ENCODE measurements at places on chromosomes 6 and 20.

- DNase-seq = no peak
These were observed 38.4 kb downstream of the TMEM242 start for GRCh38 chr6:157284738-157285421.

- DNase-seq = no peak
These were observed 104.9 kb downstream of the OGFRL1 start for GRCh38 chr6:71393471-71393870.

GRCh38 chr6:106666282-106667021, 37.1 kb downstream of the QRSL1 start:
- no peak for DNase-seq

GRCh38 chr20:53621482-53622246, 28.0 kb upstream of the ZNF217 start:
- DNase-seq = peak; percentile 33

DNA sequence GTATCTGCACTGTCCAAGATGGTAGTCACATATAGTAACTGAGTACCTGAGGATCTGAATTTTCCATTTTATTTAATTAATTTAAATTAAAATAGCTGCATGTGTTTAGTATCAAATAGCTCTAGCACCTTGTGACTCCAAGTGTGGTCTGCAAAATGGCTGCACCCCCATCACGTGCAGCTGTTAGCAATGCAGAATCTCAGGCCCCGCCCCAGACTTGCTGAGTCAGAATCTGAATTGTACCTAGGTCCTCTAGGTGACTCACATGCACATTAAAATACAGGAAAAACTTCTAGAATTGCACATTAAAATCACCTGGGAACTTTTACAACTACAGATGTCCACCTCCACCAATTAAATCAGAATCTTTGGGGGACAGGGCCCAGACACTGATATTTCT, 19.2 kb upstream of the FAM83C start:
- peak; percentile 58 for DNase-seq

DNA sequence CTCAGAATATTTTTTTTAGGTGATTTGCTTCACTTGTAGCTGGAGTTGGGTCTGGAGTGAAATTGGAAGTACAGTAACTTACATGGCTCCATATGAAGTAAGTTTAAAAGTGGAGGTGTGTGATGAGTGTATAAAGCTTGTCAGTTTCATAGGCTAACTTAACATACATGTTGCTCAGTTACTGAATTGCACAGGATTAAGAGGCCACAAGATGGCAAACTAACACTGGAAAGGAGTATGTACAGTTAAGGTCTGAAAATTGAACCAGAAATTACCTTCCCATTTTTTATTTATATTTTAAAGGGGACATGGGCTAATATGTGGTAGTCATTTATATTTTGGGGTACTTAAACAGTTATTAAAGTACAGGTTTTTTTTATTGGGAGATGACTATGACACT, 45.3 kb upstream of the SMIM8 start:
- no peak for DNase-seq

GRCh38 chr6:109795994-109796555, 105.0 kb downstream of the FIG4 start:
- DNase-seq = peak; percentile 59

DNA sequence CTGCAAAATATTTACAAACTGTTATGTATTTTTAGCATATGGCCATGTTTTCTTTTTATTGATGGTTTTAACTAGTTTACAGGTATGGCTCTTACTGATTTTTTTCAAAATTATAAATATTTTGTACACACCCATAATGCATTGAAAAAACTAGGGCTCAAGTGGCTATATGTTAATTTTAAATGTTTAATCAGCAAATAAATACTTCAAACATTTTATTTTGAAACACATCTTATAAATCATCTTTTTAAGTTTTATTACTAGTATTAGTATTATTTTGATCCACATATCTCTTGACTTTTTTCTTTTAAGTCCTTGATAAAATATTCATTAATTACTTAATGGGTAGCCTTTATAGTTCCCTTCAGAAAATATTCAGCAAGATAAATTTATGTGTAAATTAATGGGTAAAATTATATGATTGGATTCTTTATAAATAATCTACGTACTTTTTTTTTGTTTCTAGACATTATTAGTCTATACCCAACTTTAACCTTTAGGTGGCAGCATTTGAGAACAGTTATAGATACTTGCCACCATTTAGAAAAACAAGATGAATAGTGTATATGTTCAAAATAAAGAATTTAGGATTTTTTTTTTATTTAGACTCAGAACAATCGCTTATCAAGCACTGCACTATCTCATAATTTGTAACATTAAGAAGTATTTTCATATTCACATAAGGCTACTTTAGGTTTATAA, 241.9 kb downstream of the ADGRB3 start:
- DNase-seq = peak; percentile 8

DNA sequence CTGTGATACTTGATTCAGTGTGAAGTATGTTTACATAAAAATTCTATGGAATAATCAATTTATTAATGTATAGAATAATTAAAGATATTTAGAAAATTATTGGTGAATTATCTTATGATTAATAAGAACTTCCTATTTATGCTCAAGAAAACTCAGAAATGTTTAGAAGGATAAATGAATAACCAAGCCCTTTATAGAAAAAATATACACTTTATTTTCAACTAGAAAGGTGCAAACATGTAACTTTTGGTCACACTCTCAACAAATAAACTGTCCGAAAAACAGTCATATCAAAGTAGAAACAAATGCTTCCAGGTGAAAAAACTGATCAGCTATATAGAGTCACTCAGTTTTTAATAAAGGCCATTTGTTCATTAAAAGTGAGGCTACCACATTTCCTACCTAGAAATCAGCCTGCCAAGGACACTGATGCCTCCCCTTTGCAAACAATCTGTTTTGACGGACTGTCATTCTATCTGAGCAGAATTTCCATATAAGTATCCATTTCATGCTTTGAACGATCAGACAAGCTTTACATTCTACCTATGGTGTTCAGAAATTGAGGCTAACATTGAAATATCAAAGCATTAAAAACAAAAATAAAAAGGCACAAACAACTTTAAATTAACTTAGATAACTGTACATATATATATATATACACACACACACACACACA, 3.0 kb downstream of the CCN2 start:
- peak; percentile 37 for DNase-seq

GRCh38 chr6:134757911-134758361, 192.0 kb downstream of the ALDH8A1 start:
- DNase-seq = peak; percentile 8

DNA sequence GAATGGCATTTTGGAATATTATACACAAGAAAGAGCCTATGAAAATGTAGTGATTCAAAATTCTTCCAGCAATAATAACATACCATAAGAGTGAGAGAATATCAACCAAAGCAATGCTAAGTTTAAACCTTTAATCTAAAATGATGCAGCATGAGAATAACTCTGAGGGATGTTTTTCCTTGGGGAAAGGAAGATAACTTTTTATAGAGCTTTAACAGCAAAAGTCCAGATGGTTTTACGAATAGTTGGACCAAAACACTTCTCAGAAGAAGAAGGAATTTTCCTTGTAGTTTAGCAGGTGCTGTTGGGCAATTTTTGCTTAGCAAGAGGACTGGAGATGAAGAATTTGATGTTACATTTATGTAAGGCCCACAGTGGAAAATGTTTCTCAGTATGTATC, 1503.2 kb downstream of the HACE1 start:
- no peak for DNase-seq

DNA sequence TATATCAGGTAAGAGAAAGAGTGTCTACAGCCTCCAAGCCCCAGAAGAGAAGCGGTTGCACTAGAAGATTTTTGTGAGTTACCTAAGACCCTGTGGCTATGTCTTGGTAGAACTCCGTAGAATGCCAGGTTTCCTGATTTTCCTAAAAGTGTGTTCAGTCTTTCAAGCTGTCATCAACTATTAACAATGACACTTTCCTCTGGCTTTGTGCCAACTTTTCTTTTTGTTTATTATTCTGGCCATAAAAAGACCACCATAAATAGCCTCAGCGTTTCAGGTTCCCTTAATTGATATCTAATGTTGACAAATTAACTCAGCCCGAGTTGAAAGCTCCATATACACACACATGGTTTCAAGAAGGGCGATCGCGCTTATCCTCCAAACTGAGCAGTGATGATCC, 1.2 kb downstream of the PAK5 start:
- no peak for DNase-seq

- DNase-seq = no peak
These were observed 24.1 kb upstream of the PI16 start for GRCh38 chr6:36930483-36930882.

GRCh38 chr6:157861184-157861583, 38.1 kb downstream of the SNX9 start:
- DNase-seq = peak; percentile 27

- no peak for DNase-seq
These were observed 71.8 kb downstream of the ARHGAP18 start for GRCh38 chr6:129638055-129638684.

DNA sequence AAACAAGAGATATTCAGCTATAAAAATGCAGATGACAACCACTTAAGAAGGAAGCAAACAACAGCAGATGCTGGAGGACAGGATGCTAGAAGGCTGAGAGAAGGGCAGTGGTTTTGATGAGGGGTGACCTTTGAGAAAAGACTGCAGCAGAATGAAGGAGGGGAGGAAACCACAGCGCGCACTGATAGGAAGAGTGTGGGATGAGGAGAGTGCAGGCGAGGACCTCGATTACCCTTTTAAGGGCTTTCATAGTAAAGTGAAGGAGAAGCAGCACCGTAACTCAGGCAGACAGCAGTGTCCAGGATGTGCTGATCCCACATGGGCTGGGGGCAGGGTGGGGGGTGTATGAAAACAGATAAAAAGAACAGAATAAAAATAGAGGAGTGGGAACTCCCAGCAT, 19.2 kb downstream of the ZBTB2 start:
- DNase-seq = no peak

GRCh38 chr6:163741743-163742363, 327.3 kb downstream of the QKI start:
- DNase-seq = no peak

DNA sequence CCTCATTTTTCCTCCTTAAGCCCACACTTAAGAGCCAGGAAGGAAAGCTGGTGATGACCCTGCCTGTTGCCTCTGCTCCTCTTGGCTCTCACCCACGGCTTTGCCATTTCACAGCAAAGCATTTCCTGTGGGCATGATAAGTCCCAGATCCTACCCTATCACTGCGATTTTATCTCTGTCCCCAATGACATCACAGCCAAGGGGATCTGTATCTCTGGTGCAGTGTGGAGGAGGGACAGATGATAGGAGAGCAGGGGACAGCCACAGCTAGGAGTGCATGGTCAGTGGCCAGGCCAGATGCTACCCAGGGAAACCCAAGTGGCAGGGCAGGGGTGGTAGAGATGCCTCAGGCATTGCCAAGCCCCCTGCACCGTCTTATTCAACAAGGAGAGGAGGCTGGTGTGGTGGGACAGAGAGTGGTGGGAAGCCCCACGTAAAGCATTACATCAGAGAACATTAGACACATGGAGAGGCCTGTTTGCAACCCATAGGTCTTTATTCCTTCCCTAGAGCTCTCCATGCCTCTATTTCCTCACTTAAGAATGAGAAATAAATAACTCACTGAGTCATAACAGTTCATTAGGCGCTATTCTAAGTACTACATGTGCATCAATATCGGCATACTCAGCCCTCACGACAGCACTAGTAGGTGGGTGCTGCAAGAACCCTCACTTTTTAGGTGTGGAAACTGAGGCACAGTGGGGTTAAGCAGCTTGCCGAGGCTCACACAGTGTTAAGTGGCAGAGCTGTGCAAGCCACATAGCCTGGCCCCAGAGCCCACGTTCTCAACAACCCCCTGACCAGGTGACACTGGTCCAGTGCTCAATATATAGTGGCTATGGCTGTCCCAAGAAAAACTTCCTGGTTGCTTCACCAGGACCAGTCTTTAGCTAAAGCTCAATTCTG, 4.6 kb downstream of the TFEB start:
- peak; percentile 19 for DNase-seq

Measured in mesendoderm (in vitro differentiated cells).